Activated T-cell treated with anti-CD3 and anti-CD28 coated beads, Interleukin-2, amount 50 U/mL, for 4 hours (primary cell): ENCODE measurements at places on chromosomes 7 and 10. TPM values are rescaled to one million over a fixed set of nuclear protein-coding genes. Genes with fewer than 3 reads are reported as not detected.

DNA sequence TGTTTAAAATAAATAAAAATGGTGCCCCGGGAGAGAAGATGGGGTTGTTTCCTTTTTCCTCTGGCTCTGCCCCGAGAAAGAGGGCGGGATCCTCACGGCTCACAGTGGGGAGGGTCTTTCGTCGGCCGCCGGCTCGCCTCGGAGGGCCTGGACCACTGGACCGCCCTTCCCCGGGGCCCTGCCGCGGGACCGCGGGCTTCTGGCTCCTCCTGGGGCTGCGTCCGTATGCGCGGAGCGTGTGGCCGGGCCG lies 3.5 kb upstream of the IGF2BP3 start:
- no peak for DNase-seq

GRCh38 chr10:127085957-127086356 lies 110.4 kb downstream of the INSYN2A start:
- DNase-seq = no peak

DNA sequence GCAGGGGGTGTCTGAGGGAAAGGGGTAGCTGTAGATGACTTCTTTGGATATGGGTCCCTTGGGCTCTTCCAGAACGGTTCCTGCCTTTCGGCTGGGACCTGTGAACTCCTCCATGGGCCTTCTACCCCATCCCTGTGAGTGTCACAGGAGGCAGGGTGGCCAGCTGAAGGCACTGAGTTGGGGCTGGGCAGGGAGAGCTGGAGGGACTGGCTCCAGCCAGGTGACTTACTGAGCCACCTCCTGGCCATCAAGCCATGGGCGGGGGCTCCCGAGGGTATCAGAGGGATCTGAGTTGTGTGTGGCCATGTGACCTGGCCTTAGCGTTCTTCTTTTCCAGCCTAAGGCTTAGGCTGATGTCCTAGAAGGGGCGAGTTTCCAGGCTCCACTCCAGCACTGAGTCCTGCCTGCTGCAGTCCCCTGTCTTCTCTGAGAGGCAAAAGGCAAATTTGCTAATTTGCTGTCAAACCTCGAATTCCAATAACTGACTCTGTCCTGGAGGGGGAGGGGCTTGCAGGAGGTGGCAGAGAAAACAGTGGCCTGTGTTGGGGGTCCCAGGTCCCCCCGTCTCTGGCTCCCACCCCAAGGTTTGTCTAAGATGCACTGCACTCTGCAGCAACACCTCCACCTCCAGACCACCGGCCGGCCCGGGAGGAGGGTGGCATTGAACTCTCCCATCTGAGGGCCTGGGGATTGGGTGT lies 27.2 kb downstream of the ADCYAP1R1 start:
- DNase-seq = no peak

Gene C7orf33
- total RNA-seq = not detected

Gene NEURL1
- 0.84 TPM for total RNA-seq

Gene SPAG6
- not detected for total RNA-seq

Gene GDF2
- not detected for total RNA-seq
